Jurkat, Clone E6-1 (cell line): ENCODE measurements at places on chromosomes 3 and 15.
A peak's percentile ranks its signal among the peaks of the same experiment; 100 is the strongest.

DNA sequence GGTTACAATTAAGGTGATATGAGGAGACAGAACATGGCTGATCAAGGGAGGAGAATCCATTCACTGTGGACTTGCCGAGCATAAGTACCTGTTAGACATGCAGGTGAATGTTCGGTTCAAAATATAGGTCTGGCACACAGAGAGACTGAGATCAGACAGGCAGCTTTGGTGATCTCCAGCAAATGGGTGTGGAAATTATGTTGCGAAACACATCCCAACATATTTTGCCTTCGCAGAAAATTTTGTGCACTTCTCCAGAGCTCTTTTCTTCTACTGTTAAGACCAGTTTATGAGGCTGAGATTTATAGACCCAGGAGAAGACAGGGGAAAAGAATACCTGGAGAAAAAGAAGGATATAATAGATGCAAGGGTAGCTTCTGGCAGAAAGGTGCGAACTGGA, 183.2 kb downstream of the NEK10 start:
- DNase-seq, result no peak

DNA sequence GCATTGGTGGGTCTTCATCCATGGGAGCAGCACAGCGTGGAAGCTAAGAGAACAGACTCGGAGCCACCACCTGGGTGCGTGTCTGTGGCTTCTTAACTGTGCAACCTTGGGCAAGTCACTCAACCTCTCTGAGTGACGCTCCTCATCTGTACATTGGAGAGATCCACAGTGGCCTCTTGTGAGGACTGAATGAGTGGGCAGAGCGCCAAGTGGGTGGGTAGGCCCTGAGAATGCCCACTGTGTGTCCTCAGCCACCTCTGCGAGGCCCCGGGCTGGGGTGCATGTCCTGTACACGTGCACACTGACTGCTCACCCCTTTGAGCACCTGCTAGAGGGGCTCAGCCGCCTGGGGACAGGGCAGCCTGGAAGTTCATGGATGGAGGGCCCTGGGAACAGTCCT, 99.6 kb upstream of the PRR23E start:
- no peak for DNase-seq

DNA sequence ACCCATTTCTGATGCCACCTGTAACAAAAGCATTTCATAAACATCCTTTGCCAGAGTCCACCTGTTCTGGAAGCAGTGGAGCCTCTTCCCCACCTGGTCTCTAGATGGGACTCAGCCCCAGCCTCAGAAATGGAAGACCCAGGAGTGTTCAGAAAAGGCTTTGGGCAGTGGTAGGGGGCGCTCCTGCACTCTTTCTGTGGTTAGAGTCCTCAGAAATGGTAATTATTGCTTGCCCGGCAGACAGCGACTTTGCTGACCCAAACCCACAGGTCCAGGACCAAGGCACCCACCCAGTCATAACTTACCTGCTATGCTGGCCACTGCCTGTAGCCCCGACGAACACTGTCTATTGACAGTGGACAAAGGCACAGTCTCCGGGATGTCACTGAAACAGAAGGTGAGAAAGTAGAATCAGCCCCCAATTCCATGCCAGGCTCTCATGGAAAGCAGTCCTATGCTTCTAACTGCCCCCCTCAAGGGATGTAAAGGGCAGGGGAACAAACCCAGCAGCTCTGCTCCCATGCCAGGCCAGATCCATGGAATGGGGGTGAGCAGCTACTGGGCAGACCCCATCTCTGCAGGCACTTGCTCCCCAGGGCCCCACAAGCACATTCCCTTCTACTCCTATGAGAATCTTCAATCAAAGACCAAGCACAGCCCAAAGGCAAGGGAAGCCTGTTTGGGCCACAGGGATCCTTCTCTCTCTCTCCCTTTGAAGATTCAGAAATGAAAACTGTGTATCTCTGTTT, 5.1 kb downstream of the ACAA1 start:
- DNase-seq, result no peak

- DNase-seq, result no peak
Observed at GRCh38 chr3:171190668-171191067, 164.1 kb upstream of the SLC2A2 start.

DNA sequence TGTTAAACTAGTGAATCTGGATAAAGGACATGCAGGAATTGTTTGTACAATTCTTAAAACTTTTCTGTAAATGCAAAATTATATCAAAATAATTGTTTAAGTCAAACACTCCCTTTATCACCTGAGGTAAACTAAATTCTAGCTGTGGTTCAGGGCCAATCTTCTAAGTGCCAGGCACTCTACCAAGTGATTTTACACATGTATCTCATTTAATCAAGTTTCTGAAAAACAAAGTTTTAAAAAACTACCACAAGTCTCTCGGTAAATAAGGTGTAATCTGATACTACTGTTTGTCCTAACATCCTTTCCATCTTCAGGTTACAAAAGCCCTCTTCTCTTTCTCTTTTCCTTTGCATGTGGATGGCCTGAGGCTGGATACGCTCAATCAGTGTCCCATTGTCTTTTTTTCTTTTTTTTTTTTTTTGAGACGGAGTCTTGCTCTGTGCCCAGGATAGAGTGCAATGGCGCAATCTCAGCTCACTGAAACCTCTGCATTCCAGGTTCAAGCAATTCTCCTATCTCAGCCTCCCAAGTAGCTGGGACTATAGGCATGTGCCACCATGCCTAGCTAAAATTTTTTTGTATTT, 19.3 kb downstream of the IFT80 start:
- DNase-seq, result no peak

DNA sequence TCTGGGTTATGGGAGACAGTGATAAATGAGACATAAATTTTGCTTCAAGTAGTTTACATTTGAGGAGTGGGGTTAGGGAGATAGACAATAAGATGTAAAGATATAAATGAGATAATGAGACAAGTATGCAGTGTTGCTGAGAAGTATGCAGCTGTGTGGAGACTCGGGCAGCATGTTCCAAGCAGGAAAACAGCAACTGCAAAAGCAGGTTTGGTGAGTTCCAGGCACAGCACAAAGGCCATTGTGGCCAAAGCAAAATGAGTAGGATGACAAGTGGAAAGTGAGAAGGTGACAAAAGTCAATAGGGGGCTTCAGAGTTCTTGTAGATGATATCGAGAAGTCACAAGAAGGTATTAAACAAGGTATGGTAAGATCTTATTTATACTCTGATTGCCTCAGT, 259.1 kb upstream of the PEX5L start:
- no peak for DNase-seq

- no peak for DNase-seq
Observed at GRCh38 chr3:153785901-153786300, 335.3 kb upstream of the ARHGEF26 start.

DNA sequence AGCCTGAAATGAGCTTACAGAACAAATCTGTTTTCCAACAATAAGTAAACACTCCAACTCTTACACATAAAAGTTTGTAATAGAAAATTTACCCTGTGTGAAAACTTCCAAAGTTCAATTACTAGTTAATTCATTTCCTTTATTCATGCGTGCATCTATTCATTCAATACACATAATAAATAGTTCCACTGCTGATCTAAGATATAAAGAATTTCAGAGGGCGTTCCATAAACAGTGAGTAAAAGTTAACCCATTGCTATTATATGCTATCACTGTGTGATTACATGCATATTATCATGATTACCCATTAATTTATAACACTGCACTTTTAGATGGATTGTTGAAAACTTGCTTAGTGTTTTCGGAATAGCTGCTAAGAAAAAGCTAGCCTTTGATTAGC, 36.2 kb upstream of the CFAP20DC start:
- no peak for DNase-seq

GRCh38 chr3:31013843-31014242, 119.4 kb upstream of the GADL1 start:
- DNase-seq, result peak; percentile 88

GRCh38 chr3:68919000-68919399, 13.3 kb downstream of the TAFA4 start:
- no peak for DNase-seq

- no peak for DNase-seq
Observed at GRCh38 chr3:130291148-130291547, 54.3 kb upstream of the COL6A5 start.

- no peak for DNase-seq
Observed at GRCh38 chr3:15750879-15751278, 46.9 kb downstream of the ANKRD28 start.

- DNase-seq, result no peak
Observed at GRCh38 chr15:37014137-37014536, 86.2 kb downstream of the MEIS2 start.

- no peak for DNase-seq
Observed at GRCh38 chr15:97182581-97182980, 777.9 kb upstream of the ARRDC4 start.

- DNase-seq, result no peak
Observed at GRCh38 chr3:112129925-112130637, 3.0 kb downstream of the GCSAM start.

- DNase-seq, result no peak
Observed at GRCh38 chr3:15264486-15264885, 58.4 kb downstream of the CAPN7 start.

- DNase-seq, result no peak
Observed at GRCh38 chr3:164231718-164232117, 846.6 kb downstream of the SI start.

DNA sequence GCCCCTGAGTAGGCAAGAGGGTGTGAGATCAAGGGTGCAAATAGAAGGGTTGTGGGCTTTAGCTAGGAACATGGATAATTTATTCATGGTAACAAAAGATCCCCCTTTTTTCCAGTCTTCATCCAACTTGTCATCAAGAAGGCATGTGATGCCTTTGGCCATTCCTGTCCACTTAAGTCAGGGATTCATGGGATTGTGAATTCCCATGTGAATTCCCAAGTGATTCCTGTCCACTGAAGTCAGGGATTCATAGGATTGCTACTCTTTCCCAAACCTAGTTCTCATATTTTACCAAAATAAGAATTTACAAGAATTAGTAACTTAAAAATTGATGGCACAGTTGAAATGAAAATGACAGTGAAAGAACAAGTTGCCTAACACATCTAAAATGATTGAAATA, 40.8 kb downstream of the HMG20A start:
- no peak for DNase-seq

GRCh38 chr15:66251790-66252684, 1.5 kb downstream of the MEGF11 start:
- no peak for DNase-seq

DNA sequence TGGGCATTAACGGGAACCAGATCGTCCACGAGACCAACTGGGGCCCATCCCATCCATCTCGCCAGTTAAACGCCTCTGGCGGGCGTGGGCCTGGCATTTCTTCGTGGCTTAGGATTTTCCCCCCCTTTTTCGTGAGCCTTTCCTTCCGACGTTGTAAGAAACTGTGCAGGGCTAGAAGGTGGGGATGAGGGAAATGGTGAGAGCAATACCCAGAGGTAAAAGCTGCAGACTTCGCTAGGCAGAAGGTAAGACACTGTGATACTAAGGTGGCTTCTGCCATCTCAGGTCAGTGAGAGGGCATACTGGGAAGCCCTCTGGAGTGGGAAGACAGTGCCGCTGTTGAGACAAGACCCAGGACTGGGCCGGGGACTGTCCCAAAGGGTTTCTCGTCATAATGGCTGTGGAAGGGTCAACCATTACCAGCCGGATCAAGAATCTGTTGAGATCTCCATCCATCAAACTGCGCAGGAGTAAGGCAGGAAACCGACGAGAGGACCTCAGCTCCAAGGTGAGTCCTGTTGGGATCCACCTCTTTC, 666 bp downstream of the MAPKBP1 start:
- DNase-seq, result no peak

GRCh38 chr3:66037330-66037985, 1.3 kb downstream of the MAGI1 start:
- peak; percentile 32 for DNase-seq

GRCh38 chr3:56624725-56625124, 58.3 kb downstream of the TASOR start:
- no peak for DNase-seq

DNA sequence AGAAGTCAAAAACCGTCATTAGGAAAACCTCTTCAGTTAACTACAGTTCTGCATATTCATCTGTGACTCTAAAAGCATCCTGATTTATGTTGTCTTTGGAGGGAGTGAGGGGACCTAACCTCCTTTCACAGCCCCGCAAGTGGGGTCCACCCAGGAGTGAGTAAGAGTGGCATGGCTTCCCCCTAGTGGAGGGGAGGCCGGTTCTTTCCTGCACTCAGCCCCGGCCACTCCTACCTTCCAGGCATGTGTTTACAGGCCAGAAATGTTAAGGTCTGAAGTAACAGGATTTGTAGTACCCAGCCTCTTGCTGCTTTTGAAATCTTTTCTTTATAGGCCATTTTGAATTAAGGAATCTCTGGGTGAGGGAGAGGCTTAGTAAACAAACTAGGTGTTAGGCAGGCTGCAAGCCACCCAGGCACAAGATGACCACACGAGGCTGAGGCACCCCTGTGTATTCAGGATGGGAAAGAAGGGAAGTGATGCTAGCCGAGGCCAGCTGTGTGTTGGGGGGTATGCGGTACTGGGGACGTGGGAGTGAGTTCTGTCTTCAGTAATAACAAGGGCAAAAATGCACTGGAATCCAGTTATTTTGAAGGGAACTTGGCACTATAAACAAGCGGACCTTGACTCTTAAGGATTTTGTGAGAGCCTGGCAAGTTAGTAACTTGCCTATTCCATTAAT, 50.5 kb downstream of the CTDSPL start:
- DNase-seq, result no peak

- DNase-seq, result peak; percentile 12
Observed at GRCh38 chr15:78315686-78316282, 16.4 kb upstream of the SKIC8 start.

- peak; percentile 40 for DNase-seq
Observed at GRCh38 chr3:10753964-10754363, 62.1 kb upstream of the SLC6A11 start.

DNA sequence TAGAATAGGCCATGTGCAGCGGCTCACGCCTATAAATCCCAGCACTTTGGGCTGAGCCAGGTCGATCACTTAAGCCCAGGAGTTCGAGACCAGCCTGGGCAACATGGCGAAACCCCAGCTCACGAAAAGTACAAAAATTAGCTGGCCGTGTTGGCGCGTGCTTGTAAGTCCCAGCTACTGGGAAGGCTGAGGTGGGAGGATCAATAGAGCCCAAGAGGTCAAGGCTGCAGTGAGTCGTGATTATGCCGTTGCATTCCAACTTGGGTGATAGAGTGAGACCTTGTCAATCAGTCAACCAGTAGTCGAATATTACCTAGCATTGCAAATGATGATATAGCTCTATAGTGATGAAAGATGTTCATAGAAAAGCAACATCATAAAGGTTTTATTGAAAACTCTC, 51.9 kb downstream of the USP8 start:
- DNase-seq, result no peak

GRCh38 chr3:44506961-44507360, 29.5 kb upstream of the ZNF445 start:
- no peak for DNase-seq

DNA sequence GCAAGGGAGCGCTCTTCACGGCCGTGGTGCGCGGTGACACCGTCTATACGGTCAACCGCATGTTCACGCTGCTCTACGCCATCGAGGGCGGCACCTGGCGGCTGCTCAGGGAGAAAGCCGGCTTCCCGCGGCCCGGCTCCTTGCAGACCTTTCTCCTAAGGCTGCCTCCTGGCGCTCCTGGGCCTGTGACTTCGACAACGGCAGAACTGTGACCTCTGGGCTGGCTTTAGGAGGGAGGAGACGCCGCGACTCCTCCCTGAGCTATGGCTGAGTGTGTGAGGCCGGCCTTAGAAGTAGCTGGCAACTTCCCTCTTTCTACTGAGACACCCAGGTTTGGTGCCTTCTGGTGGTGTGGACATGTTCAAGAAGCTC, 1.4 kb downstream of the KBTBD13 start:
- no peak for DNase-seq

- DNase-seq, result no peak
Observed at GRCh38 chr15:59022188-59022587, 34.7 kb downstream of the RNF111 start.
